Mesendoderm (in vitro differentiated cells): ENCODE measurements at places on chromosomes 2 and 18.

DNA sequence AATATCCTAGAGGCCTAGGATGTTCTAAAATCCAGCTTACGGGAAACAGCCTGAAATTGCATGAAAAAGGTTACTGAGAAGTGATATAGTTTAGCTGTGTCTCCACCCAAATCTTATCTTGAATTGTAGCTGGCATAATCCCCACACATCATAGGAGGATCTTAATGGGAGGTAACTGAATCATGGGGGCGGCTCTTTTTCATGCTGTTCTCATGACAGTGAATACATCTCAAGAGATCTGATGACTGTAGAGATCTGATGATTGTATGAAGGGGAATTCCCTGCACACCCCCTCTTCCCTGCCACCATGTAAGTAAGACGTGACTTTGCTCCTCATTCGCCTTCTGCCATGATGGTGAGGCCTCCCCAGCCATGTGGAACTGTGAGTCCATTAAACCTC lies 385.6 kb upstream of the ID2 start:
- no peak overlapping the region for H3K4me3 ChIP-seq
- H3K27me3 ChIP-seq: no peaks in the 10 kb centered on the region
- H3K36me3 ChIP-seq: no peaks in the 10 kb centered on the region

DNA sequence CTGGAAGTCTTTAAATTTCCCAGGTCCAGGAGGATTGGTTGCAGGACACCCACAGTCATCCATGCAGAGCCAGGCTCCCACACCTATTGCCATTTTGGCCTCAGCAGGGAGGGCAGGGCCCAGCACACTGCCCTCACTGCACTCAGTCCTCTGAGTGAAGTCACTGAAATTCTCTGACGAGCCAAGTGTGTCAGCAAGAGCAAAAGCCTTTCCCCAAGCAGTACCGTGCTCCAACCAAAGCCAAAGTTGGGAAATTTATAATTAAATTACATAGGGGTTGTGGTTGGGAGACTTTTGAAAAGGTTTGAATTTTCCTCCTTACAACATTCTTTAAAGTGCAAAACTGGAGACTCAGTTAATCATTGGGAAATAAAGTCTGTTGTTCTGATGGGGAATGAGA lies 98.5 kb upstream of the CD226 start:
- H3K4me1 ChIP-seq: peaks cover 2% of the 10 kb centered on the region
- H3K4me3 ChIP-seq: no peak overlapping the region
- peaks cover 1% of the 10 kb centered on the region for H3K27me3 ChIP-seq
- H3K36me3 ChIP-seq: no peaks in the 10 kb centered on the region

- H3K36me3 ChIP-seq: no peaks in the 10 kb centered on the region
- no peak overlapping the region for H3K27ac ChIP-seq
- DNase-seq: no peak
- no peak overlapping the region for H3K4me3 ChIP-seq
- no peaks in the 10 kb centered on the region for H3K27me3 ChIP-seq
Observed at GRCh38 chr2:207932106-207932505, 93.2 kb downstream of the PLEKHM3 start.

DNA sequence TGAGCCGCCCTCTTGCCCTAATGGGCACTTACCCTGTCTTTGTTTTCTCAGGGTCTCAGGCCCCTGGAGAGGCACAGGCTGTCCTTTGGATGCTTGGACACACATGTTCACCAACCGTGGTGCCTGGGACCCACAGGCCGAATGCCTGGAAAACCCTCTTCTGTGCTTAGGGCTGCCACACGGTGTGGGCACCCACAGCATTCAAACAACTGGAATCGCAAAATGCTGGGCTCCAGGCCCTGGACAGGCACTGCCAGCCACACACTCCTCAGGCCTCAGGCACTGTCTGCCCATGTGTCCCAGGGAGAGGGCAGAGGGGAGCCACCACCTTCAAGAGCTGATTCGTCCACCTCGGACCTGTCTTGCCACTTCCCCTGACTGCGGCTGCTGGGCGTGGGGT lies 123.1 kb upstream of the ACKR3 start:
- DNase-seq: no peak
- H3K4me1 ChIP-seq: no peaks in the 10 kb centered on the region
- no peak overlapping the region for H3K27ac ChIP-seq
- H3K36me3 ChIP-seq: no peaks in the 10 kb centered on the region
- H3K27me3 ChIP-seq: no peaks in the 10 kb centered on the region
- no peak overlapping the region for H3K4me3 ChIP-seq

- no peaks in the 10 kb centered on the region for H3K27me3 ChIP-seq
- H3K4me3 ChIP-seq: no peak overlapping the region
- no peak overlapping the region for H3K27ac ChIP-seq
- no peaks in the 10 kb centered on the region for H3K4me1 ChIP-seq
- peak; percentile 68 for DNase-seq
- no peaks in the 10 kb centered on the region for H3K36me3 ChIP-seq
Observed at GRCh38 chr2:105256431-105257047, 15.0 kb downstream of the GPR45 start.

GRCh38 chr2:2853346-2853745 lies 522.3 kb upstream of the MYT1L start:
- peaks cover 2% of the 10 kb centered on the region for H3K4me1 ChIP-seq
- DNase-seq: no peak
- no peaks in the 10 kb centered on the region for H3K27me3 ChIP-seq
- no peak overlapping the region for H3K27ac ChIP-seq

DNA sequence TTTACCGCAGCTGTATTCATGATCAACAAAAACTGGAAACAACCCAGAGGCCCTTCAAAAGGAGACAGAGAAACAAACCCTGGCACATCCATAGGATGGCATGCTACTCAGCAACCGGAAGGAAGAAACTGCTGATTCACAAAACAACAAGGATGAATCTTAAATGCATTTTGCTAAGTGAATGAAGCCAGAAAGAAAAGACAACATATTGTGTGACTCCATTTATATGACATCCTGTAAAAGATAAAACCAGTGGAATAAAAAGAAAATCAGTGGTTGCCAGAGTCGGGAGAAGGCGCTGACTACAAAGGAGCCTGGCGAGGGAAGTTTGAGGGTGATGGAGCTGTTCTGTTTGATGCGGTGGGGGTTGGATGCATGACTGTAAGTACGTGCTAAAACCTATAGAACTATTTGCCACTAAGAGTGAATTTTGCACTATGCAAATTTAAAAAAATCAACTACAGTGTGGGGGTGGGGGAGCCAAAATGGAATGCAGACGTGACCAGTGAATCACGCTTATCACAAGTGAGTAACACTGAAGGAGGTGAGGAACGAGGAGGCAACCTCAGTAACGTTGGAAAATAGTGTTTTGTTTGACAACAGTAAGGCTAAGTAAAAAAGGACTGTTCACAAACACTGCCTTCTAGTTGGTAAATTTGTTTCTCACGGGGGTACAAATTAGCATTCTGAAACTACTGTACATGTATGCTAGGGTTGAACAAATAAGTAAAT lies 108.9 kb downstream of the INHBB start:
- H3K4me1 ChIP-seq: no peaks in the 10 kb centered on the region
- no peak overlapping the region for H3K27ac ChIP-seq
- no peak for DNase-seq
- no peaks in the 10 kb centered on the region for H3K36me3 ChIP-seq
- H3K27me3 ChIP-seq: no peaks in the 10 kb centered on the region
- no peak overlapping the region for H3K4me3 ChIP-seq

GRCh38 chr2:152407204-152407721 lies 72.3 kb downstream of the FMNL2 start:
- H3K4me3 ChIP-seq: no peak overlapping the region
- DNase-seq: peak; percentile 86
- peaks cover 50% of the 10 kb centered on the region for H3K4me1 ChIP-seq
- peak overlapping the region; percentile 26 for H3K27ac ChIP-seq
- no peaks in the 10 kb centered on the region for H3K36me3 ChIP-seq

- no peak overlapping the region for H3K27ac ChIP-seq
- H3K27me3 ChIP-seq: no peaks in the 10 kb centered on the region
- no peak overlapping the region for H3K4me3 ChIP-seq
- peaks cover 3% of the 10 kb centered on the region for H3K4me1 ChIP-seq
- no peaks in the 10 kb centered on the region for H3K36me3 ChIP-seq
Observed at GRCh38 chr2:154452471-154452870, 246.0 kb upstream of the KCNJ3 start.

DNA sequence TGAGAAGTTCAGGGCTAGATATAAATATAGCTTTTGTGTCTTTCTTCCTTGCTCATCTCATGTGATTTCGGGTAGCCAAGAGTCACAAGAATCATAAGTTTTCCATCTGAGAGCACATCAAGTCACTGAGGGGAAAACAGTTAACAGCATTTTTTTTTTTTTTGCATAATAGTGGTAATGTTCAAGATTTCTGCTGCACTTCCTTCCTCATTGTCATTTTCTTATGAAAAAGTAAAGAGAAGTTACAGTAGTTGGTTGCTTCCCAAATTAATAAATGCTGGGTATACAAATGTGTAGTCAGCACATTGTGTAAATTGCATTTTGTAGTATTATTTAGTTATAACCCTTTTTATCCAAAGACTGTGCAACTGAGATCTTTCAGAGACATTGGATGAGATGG lies 93.6 kb downstream of the ZEB2 start:
- no peak for DNase-seq
- no peak overlapping the region for H3K4me3 ChIP-seq
- no peaks in the 10 kb centered on the region for H3K36me3 ChIP-seq
- no peak overlapping the region for H3K27ac ChIP-seq

GRCh38 chr18:55106466-55106865 lies 147.2 kb upstream of the CCDC68 start:
- H3K4me3 ChIP-seq: no peak overlapping the region
- H3K36me3 ChIP-seq: no peaks in the 10 kb centered on the region
- DNase-seq: no peak
- no peaks in the 10 kb centered on the region for H3K27me3 ChIP-seq
- no peak overlapping the region for H3K27ac ChIP-seq

DNA sequence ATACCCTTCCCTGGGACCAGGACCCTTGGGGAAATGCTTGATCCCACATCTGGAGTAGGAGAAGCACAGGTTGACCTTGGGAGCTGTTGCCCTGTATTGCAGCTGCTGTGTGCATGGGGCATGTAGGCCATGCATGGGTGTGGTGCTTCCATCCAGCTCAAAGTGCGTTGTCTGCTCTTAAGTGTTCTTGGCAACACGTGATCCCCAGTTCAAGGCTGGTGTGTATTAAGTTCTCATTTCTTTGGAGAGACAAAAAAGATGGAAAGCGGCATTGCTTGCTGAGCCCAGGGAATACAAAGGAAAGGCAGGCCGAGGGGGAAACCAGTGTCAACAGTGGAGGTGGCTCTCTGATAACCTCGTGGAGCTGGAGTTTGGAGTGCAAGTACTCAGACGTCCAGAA lies 110.7 kb downstream of the RTP5 start:
- DNase-seq: no peak
- no peak overlapping the region for H3K4me3 ChIP-seq
- H3K27ac ChIP-seq: no peak overlapping the region
- no peaks in the 10 kb centered on the region for H3K27me3 ChIP-seq

GRCh38 chr18:57956491-57956890 lies 87.5 kb upstream of the NEDD4L start:
- no peaks in the 10 kb centered on the region for H3K4me1 ChIP-seq
- no peak for DNase-seq
- no peak overlapping the region for H3K27ac ChIP-seq

DNA sequence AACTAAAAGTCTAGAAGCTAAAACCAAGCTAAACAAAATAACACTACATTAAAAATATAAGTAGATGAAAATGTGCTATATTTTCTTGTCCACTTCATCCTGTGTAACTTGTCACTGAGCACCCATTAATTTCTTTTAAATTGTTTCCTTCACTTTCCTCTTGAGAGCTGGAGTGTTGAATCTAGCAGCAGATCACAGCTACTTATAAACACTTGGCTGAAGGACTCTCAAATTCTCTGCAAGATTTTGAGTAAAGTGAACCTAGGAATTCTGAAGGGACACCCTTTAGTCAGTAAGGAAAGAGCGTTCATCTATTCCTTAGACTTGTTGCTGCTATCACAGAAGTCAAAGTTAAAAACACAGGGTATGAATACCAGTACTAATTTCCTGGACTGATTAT lies 1163.9 kb downstream of the DPP10 start:
- no peaks in the 10 kb centered on the region for H3K27me3 ChIP-seq
- no peaks in the 10 kb centered on the region for H3K36me3 ChIP-seq
- H3K27ac ChIP-seq: no peak overlapping the region
- DNase-seq: no peak

- H3K4me3 ChIP-seq: no peak overlapping the region
- H3K27ac ChIP-seq: no peak overlapping the region
- no peaks in the 10 kb centered on the region for H3K27me3 ChIP-seq
- H3K36me3 ChIP-seq: no peaks in the 10 kb centered on the region
- DNase-seq: peak; percentile 81
Observed at GRCh38 chr2:16617282-16618266, 48.1 kb downstream of the CYRIA start.

- no peaks in the 10 kb centered on the region for H3K36me3 ChIP-seq
- no peak overlapping the region for H3K4me3 ChIP-seq
- H3K27ac ChIP-seq: no peak overlapping the region
- no peak for DNase-seq
- H3K4me1 ChIP-seq: no peaks in the 10 kb centered on the region
- H3K27me3 ChIP-seq: no peaks in the 10 kb centered on the region
Observed at GRCh38 chr2:144165599-144166250, 354.2 kb downstream of the ZEB2 start.
